EL (cell line): ENCODE measurements at places on chromosomes 1 and 21.

DNA sequence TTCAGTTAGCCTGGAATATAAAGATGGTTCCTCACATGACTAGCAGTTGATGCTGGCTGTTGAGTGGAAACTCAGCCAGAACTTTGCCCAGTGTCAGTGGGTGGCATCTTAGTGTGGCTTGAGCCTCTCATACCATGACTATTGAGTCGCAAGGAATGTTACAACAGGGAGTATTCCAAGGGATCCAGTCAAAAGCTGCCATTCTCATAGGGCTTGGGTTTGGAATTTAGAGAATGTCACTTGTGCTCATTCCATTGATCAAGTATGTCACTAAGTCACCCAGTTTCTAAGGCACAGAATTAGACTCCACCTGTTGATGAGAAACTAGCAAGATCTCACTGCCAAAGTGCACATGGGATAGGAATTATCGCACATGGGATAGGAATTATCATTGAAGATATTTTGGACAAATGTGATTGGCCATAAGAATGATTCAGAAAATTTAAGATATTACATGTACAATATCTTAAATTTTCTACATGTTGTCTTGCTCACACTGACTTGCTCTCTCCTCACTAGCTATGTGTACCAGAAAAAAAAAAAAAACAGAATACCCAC lies 1290.7 kb upstream of the ADGRL2 start:
- DNase-seq, result peak; percentile 6

GRCh38 chr1:27351541-27352107 lies 9.8 kb downstream of the SYTL1 start:
- no peak for DNase-seq

- peak; percentile 91 for DNase-seq
Measured at GRCh38 chr1:172826096-172826741, 167.3 kb downstream of the FASLG start.

DNA sequence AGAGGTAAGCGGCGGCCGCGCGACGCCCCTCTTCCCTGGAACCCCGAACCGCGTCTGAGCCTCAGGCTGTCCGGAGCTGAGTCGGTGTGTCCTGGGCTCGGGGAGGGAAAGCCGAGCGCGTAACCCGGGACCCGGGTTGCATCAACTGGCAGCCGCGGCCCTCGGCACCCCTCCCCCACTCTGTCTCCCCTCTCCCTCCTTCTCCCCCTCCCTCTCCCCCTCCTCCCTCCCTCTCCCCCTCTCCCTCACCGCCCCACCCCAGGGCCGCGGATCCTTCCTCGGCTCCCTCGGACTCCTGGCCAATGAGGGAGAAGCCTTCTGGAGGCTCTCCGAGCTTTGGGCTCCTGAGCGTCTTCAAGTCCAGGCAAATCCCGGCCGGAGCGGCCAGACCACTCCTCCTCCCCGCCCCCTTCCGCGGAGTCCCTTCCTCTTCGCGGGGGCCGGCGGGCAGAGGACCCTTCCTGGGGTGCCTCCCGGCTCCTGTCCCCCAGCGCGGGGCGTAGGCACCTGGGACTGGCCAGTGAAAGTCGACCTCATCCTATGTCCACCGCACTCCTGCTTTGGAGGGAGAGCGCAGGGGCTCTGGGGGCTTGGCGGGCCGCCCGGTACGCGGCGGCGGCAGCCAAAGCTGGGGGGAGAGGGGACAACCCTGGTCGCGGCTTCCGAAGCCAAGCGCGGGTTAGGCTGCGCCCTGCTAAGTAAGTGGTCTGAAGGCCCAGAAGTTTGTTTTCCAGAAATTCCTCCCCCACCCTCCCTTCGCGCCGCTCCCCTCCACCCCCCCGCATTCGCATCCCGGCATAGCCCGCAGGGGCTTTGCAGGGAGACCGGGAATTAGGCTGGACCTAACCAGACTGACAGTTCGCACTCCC lies 850 bp downstream of the SESN2 start:
- peak; percentile 85 for DNase-seq

GRCh38 chr1:169105434-169106094 lies 926 bp upstream of the ATP1B1 start:
- DNase-seq, result peak; percentile 59

- DNase-seq, result peak; percentile 13
Measured at GRCh38 chr1:71930511-71930910, 351.8 kb downstream of the NEGR1 start.

- peak; percentile 55 for DNase-seq
Measured at GRCh38 chr1:152533327-152533938, 19.2 kb downstream of the CRCT1 start.

DNA sequence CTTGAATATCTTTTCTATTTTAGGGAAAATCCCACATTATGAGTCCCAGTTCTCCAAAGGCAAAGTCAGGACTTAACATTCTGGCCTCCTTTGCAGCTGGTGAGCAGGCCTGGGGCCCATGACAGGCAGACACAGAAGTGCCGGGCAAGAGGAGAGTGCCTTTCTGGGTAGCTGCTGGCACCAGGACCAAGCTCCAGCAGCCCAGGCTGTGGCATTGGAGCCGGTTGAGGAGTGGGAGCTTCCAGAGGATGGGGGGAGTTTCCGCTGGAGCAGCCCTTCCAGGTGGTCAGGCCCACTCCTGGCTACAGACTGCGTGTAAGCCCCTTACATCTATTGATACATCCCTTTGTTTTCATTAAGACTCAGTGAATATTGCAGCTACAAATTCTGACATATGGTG lies 123.9 kb downstream of the URB2 start:
- no peak for DNase-seq
